ENCODE measurements at places on chromosomes 5 and 9.

GRCh38 chr5:55538661-55539060, 3.9 kb upstream of the PLPP1 start:
- no peak for DNase-seq

DNA sequence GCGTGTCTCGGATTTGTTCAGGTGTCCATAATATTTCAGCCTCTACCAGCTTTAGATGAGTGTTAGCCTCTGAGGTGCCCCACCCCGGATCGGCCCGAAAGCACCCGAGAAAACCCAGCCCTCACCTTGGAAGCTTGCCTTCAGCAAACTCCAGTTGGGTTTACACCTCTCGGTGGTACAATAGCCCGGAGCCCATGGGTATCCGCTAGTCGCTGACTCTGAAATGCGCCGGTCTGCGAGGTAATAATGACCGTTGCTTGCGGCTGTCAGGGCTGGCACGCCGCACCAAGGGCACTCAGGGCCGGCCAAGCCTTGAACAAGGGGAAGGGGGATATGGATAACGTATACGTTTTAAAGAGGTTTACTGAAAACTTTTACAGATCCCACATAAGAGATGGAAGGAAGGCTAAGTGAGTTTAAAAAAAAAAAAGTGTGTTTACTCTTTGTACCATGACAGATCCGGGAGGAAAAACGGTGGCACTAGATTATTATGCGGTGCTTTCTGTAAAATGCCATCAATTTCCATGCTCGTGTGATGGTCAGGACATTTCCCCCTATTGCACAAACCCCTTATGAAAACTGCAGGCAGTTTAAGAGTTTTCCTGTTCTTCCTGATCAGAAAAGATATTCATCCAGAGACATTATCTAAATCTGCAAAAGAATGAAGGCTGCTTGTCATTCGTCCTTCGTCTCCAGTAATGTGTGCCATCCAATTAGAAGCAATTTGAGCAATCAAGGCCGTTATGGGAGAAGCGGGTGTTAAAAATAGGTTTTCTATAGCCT, 124.2 kb downstream of the TMEM161B start:
- no peak for DNase-seq

DNA sequence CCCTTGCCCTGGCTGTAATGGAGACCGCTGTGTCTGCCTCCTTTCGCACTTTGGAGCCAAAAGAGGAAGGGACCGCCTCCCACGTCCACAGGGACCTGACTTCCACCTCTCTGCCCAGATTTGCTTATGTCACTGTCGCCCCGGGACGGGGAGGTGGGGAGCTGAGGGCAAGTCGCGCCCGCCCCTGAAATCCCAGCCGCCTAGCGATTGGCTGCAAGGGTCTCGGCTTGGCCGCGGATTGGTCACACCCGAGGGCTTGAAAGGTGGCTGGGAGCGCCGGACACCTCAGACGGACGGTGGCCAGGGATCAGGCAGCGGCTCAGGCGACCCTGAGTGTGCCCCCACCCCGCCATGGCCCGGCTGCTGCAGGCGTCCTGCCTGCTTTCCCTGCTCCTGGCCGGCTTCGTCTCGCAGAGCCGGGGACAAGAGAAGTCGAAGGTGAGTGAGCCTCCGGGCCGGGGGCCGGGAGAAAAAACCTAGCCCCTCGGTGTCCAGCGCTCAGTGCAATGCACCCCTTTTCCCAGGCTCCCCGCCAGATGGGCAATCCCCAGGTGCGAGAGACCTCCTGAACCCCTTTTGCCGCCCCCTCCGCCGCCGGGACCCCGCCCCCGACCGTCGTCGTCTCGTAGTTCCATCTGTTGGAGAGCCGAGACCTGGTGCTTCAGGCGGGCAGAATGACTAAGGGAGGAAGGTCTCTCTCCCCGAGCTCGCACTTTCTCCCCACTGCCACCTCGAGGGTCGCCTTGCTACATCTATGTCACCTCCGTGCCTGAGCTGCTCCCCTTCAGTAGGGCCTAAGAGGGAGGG, at the start of gene GPX3:
TSS of gene GPX3 (plus strand) at position 288 of the 807 bp plus-strand sequence. CDS start at position 352, 64 bp downstream.
- DNase-seq = no peak

- no peak for DNase-seq
Observed at GRCh38 chr5:32934529-32934928, 223.4 kb downstream of the NPR3 start.

DNA sequence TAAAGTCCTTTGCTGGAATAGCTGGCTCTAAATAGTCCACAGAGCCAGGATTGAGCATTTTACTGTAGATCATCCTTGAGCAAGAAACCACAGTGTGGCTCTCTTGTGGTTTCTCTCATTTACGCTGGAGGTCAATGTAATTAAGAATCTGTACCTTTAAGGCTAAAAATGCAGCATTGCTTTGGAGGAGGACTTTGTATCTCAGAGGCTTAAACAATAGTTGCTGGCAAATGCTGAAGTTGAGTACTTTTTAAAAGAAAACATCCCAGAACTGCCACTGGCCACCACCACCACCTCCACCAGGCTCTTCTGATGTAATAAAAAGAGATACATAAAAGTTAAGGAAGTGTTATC, 177.3 kb upstream of the ADAMTSL1 start:
- DNase-seq = no peak

- no peak for DNase-seq
Observed at GRCh38 chr9:90288275-90288639, 354.4 kb downstream of the DIRAS2 start.

DNA sequence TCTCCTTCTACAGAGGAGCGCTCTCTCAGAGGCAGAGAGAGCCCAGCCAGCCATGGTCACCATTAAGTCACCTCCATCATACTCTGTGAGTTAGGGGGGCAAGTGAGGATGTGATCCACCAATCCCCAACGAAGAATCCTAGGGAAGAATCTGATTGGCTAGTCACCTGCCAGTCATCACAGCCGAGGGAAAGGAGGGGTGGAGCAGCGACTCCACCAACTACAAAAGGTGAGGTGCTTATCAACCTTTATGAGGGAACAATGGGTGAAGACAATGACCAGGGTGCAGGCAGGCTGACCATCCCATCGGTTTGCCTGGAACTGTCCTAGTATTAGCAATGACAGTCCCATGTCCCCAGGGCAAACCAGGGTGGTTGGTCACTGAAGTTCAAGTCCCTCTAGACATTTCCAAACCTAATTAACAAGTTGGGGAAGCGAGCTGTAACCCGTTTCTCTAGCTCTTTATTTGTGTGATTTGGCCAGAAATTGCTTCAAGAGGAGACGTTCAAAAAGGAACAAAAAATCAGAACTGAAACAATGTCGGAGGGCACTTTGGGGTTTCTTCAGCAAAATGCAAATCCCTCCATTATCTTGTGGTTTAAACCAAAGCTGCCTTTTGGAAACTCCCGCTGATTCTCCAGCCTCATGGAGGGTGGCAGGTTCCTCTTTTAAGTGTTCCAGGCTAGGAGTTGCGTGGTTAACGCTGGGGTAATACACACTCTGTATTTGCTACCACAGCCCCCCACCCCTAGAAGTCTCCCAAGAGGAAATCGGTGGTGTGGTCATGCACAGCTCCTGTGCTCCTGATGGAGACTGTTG, 18.8 kb upstream of the FCN1 start:
- DNase-seq = no peak

DNA sequence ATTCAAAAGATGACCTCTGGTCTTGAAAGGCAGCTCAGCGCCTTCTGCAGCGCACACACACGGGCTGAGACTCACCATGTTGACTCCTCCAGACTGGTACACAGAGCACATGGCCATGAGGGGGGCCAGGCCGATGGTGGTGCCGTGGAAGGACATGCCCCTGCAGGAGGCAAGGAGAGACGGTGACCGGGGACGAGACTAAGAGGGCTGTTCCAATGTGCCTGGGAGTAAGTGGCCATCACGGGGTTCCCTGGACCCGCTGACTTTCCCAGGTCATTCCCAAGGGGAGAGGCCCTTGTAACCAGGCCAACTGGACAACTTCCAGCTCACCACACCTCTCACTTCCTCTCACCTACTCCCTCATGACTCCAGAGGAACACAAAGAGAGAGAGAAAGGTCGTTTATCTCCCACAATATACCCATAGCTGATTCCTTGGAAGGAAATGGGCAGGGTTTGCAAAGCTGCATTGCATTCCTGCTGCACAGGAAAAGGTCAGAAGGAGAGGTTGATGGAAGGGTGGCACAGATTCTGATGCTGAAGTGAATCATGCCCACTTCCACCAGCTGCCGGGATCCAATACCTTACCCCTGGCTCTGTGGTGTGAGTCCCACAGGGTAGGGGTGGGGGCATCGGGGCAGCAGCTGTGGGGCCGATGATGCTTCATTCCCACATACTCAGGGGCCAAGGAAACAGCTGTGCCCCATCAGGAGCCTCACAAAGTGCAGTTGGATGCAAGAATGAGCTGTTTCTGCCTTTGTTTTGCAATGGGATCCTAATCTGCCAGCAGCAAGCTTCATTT, 47.2 kb downstream of the NIPAL4 start:
- no peak for DNase-seq

- DNase-seq = no peak
Observed at GRCh38 chr5:88693071-88693932, 189.7 kb downstream of the MEF2C start.

- DNase-seq = no peak
Observed at GRCh38 chr9:106450549-106450948, 412.4 kb upstream of the ZNF462 start.

DNA sequence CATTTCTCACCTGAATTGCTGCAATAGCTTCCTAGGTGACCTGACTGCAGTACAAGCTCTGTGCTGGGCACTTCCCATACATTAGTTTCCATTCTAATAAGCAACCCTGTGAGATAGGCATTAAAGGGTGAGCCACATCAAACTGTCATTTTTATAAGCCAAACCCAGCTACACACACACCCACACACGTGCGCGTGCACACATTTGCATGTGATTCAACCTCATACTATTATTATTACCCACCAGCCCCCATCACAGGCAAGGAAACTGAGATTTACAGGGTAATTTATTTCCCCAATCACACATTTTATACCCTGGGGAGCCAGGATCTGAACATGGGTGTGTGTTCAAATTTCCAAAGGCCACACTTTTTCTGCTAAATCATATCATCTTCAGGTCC, 93.6 kb downstream of the TTLL11 start:
- no peak for DNase-seq

DNA sequence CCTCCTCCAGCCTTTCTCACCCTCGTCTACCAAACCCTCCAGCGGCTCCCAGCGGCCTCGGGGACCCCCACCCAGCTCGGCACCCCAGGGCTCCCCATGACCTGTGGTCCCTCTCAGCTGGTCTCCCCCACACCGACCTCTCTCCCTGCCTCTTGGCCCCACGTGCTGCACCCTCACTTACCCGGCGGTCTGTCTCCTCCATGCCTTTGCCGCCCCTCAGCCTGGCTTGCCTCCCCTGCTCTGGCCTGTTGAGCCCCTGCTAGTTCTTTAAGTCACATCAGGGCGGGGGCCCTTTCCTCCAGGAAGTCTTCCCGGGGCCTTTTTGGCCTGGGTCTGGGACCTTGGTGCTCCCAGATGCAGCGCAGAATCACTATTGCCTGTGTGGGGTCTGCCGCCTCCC, 81.5 kb downstream of the LMX1B start:
- no peak for DNase-seq

- DNase-seq = no peak
Observed at GRCh38 chr9:134947265-134947955, 29.7 kb upstream of the FCN1 start.

DNA sequence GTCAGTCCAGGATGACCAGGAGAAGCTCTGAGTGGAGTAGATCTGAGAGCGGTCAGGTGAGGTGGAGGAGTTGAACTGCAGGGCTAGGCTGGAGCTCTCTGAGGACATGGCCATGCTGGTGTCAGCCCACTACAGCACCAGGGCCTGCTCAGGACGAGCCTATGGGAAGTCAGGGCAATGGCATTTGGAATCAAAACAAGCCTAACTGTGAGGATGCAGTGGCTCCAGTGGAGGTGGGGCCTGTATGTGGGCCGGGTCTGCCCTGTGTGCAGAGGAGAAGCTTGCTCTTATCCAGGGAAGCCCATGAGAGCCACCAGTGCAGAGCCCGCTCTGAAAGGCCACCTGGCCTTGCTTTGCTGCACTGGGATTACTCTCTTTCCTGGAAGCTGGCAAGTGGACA, 11.1 kb downstream of the CXCL14 start:
- no peak for DNase-seq

DNA sequence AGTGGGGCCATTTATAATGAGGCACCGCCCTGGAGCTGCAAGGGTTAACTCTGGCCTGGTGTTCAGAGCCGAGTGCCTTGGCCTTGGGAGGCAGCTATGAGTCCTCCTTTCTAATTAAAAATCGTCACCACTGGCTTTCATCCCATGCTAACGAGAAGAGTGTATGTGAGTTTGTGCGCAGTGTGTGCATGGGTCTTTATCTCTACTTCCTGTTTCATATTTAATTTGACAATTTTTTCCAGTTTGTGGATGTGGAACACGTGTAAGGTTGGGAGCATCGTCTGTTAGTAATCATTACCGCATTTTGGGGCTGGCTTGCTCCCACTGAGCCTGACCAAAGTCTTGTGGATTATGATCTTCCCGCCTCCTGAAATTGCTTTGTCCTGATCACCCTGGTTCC, 76.4 kb downstream of the NDFIP1 start:
- no peak for DNase-seq

DNA sequence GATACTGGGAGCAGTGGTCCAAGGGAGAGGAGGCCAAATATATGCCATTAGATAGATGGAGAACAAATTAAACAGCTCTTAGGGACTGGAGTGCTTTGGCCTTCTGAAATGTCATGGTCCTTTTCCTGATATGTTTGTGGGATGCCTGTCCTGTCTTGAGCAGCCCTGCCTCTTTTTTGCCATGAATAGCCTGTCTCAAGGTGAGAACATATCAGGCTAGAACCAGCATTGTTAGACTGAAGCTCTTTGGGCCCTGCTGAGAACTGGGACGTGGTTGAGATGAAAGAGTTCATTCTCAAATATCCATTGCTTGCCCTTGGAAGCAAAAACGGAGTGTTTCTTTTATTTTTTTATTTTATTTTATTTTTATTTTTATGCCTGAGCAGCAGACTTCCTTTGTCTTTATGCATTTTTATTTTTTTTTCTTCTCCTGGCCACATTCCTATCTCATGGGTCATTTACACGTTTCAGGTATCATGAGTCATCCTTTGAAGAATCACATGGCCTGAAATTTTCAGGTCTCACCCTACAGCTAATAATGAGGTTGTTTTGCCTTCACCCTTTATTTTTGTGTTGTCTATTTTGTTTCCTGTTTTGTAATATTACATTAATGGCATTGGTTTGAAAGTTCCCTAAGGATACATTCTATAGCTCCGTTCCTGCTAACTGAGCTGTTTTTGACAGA, 371.4 kb downstream of the PSAT1 start:
- DNase-seq = no peak

- DNase-seq = no peak
Observed at GRCh38 chr5:11941566-11941965, 37.3 kb upstream of the CTNND2 start.

GRCh38 chr5:135553688-135554462, 18.1 kb upstream of the NEUROG1 start:
- no peak for DNase-seq

Measured in stimulated activated CD8-positive, alpha-beta memory T cell treated with anti-CD3 and anti-CD28 coated beads, Interleukin-15, amount 100 ng/mL, for 24 hours (primary cell).